ENCODE measurements at places on chromosomes 12 and 14.

DNA sequence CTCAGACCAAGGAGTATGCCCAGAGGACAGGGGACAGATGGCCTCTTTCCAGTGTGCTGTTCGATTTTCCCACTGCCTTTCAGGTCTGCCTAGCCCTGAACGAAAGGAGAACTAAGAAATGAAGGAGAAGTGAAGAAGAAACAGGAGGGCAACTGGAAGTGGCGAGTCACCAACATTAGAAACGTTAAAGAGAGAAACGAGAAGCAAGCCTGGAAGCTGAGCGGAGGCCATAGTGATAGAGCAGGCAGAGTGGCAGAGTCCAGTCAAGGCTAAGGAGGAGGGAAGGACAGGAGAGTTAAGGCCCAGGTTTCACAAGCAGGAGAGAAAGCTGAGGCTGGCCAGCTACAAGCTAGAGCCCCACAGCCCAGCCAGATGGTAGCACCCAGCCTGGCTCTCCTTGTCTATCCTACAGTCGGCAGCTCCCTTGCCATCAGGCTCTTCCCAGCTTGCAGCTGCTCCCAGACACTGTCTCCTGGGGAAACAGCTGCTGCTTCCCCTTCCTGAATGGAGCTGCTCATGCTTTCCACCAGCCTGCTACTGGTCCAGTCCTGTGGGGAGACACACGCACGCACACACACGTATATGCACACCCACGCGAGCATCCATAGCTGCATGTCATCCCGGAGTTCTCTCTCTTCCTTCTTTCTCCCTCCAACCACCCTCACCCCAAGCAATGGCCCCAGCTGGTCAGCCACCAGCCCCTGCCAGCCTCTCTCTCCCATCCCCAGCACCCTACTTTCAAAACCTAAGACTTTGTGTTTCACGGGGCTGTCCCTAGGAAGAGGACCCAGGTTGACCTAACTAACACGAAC lies 139.7 kb upstream of the CCND2 start:
- DNase-seq = no peak

DNA sequence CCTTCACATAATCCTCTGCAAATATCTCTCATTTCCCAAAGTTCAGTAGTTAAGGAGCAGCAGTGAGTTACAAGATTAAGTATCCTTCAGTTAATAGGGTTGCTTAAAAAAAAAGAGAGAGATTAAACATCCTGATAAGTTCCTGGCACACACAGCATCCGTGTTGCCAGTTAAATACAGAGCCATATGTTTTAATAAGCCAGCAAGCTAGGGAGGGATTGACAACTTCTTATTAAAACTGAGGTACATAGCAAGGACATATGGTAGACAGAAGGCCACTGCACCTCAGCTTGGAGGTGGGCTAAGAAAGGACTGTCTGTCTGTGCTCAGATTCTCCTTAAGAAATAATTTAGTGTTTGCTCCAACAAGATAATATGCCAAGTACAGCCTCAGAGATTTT lies 9.6 kb upstream of the TMEM30B start:
- DNase-seq = no peak

DNA sequence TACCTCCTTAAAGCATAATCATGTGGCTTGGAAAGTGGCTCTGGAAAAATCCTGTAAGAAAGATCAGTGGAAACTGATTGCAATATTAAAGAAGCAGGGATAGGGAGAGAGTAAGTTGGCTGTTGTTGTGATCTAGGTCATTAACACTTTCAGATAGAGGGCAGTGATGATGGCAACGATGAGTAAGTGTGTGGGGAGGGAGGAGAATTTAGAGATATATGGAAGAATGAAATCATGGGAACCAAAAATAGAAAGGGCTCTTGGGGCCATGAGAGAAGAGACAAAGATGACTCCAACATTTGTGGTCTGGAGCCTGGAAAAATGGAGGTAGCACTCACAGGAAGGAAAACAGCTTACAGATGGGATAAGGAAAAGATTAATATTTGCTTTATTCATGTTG lies 23.3 kb downstream of the SNRPF start:
- DNase-seq = no peak

DNA sequence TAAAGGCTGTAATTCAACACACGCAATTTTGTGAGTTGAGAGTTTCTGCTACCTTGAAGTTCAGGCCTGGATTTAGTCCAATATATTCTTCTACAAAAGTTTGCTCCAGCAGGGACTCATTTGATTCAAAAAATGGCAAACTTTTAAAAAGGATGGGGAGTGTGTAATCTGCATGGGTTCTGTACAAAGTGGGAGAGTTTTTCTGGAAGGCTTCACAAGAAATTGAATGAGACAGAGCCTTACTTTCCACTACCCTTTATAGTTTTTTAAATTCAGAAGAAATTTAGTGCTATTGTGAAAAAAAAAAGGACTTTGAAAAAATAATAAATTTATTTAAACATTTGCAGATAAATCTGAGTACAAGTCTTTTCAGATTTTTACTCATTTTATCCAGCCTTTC lies 116.9 kb downstream of the METTL25 start:
- DNase-seq = no peak

DNA sequence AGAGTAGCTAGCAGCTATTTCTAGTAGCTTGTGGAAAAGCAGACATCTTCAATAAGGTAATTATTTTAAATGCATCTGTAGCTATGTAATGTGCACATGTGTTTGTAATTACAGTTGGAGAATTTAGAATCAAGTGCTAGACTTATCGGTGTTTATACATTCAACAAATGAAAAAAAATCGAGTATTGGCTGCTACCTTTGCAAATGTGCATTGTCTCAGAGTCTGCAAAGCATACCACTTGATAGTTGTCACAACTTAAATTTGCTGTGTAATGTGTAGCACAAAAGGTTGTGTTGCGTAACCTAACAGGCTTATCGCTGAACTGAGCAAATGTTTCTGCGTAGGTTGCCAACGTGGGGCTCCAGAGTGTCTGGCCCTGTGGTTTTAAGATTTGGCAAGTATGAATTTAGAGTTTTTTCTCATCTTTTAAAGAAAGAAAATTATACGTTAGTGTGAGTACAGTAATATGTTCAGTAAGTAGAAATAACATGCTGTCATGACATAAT lies 44.3 kb downstream of the TMTC2 start:
- DNase-seq = no peak

- no peak for DNase-seq
These were observed 41.7 kb upstream of the DDX11 start for GRCh38 chr12:31031951-31032335.

DNA sequence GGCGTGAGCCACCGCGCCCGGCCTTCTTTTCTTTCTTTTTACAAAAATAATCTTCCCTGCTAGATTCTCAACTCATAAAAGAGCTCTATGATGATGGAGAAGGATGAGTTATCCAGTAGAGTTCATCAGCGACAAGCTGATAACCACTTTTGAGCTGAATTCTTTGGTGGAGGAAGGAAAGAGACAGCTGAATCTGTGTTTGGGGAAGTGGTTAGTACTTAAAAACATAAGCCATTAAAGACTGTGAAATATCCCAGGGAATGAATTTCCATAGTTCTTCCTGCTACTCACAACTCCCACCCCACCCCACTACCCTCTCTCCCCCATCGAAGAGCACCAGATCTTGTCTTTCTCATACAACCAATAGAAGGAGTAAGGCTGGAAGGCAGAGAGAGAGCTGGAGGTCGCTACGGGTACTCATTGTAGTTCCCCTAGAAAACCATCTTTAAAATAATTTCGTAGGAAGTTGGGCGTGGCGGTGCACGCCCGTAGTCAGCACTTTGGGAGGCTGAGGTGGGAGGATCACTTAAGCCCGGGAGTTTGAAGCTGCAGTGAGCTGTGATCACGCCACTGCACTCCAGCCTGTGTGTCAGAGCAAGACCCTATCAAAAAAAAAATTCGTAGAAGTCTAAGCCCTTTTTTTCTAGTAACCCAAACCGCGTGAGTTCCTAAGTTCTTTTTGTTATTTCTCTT lies 647 bp upstream of the ESPL1 start:
- no peak for DNase-seq

GRCh38 chr12:50222275-50222783 lies 55.2 kb upstream of the CERS5 start:
- no peak for DNase-seq

DNA sequence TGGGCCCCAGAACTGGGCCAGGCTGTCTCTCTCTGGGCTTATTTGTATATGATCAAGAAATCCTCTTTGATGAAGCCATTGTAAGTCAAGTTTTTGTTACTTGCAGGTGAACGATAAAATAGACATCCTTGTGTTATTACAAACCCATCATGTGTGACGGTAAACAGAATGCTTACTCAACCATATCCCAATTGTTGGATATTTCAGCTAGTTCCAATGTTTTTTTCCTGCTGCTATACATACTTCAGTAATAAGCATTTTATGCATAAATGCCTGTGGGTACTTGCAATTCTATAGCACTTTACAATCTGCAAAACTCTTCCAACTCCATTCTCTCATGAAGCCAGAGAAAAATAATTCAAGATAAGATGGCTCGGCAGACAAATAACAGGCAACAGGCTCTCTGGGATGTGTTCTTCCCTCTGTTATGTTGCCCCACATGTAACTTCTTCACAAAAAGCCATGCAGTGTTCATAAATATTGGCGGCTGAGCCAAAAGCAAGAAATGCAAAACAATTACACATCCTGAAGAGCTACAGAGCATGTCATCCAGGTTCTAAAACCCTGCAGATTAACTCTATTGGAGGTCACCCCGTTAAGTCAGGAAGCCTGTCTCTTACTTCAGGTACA lies 69.5 kb downstream of the CLMN start:
- DNase-seq = no peak

GRCh38 chr12:40569626-40570179 lies 122.5 kb upstream of the CNTN1 start:
- DNase-seq = no peak

DNA sequence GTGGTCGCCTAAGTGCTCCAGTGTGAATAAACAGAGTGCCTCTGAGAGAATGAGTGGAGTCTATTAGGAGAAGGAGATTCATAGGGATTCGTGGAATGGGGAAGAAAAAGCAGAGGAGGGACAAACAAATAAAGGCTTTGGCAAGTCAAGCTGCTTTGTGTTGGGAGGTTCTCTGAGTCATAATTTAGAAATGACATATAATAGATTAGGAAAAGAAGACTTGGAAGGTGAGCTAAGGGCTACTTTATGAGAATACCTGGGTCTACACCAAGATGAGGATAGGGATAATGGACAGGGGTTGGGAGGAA lies 6.4 kb upstream of the NTN4 start:
- DNase-seq = no peak

GRCh38 chr12:12305568-12306300 lies 38.9 kb upstream of the LRP6 start:
- no peak for DNase-seq

- no peak for DNase-seq
These were observed 14.5 kb downstream of the GPR135 start for GRCh38 chr14:59450716-59451115.

- DNase-seq = peak; percentile 6
These were observed 102.5 kb upstream of the PTPRB start for GRCh38 chr12:70739756-70740155.

GRCh38 chr14:80764921-80765507 lies 176.5 kb downstream of the CEP128 start:
- DNase-seq = no peak

GRCh38 chr14:76307786-76308780 lies 67.9 kb upstream of the ESRRB start:
- DNase-seq = no peak

DNA sequence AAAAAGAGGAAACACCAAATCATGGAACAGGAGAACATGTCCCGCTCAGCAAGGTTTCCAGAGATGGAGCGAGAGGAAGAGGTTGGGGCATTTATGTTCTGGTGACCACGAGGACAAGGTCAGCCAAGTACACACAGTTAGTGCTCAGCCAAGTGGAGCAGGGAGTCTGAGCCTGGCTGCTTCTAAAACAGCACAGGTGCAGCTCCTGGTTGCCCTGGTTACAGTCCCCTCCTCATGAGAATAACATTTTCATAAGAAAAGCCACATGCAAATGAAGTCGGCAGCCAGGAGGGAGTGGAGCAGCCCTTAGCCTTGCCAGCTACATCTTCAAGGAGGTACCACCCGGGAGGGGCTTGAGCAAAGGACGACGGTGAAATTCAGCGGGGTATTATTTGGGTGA lies 81.8 kb downstream of the NOS1 start:
- no peak for DNase-seq

- DNase-seq = no peak
These were observed 159.8 kb downstream of the CACNA1C start for GRCh38 chr12:2212537-2212936.
